Fibroblast of skin of right quadriceps (primary cell): ENCODE measurements at places on chromosomes 2 and 18.

DNA sequence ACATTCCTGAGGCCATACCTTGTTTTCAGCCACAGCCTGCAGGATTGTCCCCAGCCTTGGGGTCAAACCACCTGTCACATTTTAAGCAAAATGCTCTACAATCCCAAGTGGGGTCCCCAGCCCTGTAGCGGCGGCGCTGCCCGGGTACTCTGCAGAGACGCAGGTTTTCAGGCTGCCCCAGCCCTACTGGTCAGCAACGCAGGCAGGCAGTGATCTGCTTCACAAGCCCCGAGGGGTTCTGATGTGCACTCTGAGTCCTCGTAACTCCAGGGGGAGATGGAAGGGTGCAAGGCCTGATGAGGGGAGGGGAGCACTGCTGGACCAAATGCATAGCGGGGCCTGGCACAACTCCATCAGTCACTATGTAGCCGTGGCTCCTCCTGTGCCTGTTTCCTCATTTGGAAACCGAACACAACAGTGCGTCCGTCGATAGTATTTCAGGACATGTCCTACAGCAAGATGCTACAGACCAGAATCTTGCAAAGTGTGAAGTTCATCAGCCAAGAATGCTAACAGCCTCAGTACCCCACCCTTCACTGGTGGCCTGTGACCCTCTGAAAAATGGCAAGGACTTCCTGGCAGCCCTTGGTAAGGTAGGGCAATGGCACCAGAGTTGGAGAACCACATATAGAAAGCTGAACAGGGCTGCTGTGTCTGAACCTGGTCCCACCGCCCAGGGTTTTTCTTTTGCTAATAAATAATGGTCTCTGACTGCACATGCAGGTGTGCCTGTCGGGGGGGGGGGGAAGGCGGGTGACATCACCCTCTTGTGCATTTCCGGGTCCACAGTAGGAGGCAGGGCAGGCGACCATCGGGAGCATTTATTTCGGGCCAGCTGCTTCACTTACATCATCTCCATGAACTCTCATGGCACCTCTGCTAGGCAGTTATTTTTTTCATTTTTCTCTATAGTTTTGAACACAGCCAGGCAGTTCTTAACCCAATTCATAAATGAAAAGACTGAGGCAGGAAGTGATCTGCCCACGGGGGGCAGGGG lies 50.6 kb upstream of the TFCP2L1 start:
- no peak for DNase-seq

DNA sequence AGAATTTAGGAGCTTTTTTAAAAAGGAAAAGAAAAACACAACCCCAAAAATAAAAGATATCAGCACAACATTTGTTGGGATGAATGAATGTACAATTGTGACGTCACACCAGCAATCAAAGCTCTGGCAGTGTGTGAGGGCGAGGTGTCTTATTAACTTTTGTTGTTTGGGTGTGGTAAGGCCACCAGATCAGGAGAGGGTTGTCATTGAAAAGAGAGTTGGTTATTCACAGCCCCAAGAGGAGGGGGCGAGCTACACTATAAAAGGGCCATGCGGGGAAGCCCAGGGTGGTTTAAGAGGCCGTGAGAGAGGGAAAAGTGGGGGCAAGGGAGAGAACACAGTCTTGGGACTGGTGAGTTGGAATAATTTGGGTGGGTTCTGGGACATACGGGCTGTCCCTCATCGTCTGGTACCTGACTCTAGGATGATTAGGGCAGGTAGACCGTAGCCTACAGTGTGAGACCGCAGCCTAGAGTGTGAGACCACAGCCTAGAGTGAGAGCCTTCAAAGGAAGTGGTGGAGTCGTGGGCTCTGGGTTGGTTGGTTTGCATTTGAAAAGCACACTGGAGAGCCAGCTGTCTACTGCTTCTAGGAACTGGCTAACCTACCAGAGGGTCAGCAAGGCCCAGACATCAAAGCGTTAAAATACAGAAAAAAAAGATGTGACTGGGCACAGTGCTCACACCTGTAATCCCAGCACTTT lies 128.4 kb downstream of the INO80D start:
- no peak for DNase-seq

DNA sequence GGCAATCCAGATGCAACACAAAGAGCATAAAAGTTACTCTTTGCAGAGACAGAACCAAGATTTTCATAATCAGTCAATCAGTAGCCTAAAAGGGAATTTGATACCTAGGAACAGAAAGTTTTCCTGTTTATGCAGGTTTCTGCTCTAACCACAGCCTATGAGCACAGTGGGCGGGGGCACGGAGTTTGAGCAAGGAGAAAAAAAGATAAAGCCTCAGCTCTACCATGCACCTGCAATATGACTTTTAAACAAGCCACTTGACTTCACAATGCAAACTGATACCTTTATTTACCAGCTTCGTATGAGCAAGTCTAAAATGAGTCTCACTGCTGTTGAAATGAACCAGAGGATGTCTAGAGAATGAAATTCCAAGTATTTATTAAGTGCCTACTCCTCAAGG lies 5.6 kb upstream of the LRATD1 start:
- DNase-seq, result no peak

DNA sequence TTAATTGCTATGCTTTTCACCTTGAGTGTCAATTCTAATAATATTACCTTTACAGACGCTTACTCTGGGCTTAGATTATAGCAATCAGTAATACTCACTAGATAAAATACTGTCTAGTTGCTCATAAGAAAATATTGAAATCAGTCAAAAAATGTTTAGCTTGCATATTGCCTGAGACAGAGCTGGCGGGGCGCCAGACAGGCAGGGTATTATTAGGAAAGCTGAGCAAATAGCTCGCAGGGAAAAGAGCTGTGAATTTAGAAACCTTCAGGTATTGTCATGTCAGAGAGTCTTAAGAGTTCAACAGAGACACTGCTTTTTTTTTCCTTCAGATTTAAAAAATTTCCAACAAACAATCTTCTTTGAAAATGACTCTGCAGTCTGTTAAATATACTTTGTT lies 118.4 kb downstream of the MEIS1 start:
- DNase-seq, result no peak

- DNase-seq, result peak; percentile 28
Measured at GRCh38 chr2:239201531-239201876, 199.3 kb downstream of the HDAC4 start.

DNA sequence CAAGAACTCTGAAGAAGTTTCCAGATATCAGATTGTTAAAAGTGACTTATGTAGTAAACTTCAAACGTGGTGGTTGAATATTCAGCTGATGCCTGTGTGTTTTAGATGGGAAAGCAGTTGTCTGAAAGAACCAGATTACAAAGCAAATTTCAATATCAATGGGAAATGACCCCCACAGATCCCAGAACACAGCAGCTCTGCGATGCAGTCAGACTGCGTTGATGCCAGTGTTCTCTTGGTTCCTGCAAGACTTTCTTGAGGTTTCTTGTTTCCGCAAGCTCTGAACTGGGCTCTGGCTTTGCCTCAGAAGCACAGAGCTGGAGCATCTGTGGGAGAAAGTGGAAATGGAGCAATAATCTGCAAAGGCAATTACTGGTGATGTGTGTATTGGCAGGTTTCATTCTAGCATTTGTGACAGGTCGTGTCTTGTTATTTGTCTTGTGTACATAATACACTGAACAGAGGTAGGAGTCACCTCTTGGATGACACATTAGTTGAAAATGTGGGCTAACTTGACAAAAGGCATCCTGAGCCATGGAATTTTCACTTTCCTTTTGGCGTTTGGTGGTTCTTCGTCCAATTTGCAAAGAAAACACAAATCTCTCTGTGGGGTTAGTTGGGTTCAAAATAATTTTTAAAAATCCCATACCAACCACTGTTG lies 10.8 kb upstream of the LYPD6B start:
- no peak for DNase-seq

GRCh38 chr2:96107708-96108065 lies 8.7 kb downstream of the ADRA2B start:
- no peak for DNase-seq

- DNase-seq, result peak; percentile 8
Measured at GRCh38 chr2:108184419-108184818, 55.3 kb upstream of the SULT1C3 start.
